Astrocyte (in vitro differentiated cells and primary cell): ENCODE measurements at places on chromosomes 1 and 21. TPM values are rescaled to one million over a fixed set of nuclear protein-coding genes. Genes with fewer than 3 reads are reported as not detected.

DNA sequence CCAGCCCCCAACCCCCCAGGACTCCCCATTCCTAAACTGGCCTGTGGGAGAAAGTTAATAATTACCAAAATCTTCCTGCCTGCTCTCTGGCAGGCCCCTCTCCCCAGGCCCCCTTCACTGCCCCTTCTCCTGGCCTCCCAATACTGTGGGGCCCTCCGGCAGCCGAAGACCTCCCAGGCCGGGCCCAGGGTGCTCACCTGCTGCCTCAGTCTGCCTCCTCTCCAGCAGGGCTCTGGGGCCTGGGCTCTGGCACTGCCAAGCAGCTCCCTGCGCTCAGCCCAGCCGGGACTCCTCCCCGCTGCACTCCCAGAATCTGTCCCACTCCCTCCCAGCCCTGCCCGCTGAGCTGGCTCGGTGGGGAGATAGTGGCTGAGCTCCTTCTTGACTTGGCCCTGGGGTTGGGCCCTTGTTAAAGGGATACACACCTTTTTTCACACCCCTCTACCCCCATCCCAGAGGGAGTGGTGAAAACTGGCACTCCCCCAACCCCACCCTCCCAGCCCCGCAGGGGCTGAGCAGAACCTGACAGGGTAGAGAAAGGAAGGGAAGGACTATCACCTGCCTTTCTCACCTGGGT lies at the start of gene S100A16:
Gene S100A16 (minus strand): TSS at position 383 of the 577 bp plus-strand sequence. CDS start 4,986 bp downstream, outside the sequence.
- DNase-seq: peak; percentile 57

- peak; percentile 35 for DNase-seq
These were observed 109.0 kb downstream of the HMGB4 start for GRCh38 chr1:33972676-33973395.

The DNALI1 gene
- total RNA-seq: 7.2 and 9.6 TPM in 2 replicates

DNA sequence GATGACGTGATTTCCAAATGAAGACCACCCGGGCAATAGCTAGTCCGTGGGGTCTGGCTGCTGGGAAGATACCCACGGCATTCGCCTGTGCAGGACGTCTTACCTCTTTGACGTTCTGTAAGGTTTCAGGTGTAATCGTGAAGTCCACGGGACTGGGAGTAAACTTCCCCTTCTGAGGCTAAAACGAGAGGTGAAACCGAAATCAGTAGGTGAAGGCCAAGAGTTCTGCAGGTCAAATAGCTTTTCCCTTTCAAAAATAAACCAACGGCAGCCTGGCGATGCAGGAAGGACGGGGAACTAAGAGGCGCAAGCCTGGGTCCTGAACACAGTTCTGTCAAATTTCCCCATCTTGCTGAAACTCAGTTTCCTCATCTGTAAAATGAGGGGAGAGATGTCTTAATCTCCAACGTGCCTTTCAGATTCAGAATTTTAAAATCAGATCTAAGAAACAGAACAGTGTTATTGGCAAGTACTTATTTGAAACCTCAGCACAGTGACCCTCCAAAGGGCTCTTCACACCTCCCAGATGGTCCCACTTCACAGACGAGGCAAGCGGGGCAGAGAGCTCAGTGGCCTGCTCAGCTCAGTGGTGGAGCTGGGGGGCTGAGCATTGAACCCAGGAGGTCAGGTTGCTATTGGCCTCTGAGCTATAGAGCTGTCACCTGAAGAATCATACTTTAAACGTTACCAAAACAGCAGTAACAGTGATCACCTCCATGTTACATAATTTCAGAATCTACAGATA lies 34.7 kb downstream of the VPS26C start:
- DNase-seq: no peak

The RGS16 gene
- 4.3 and 5.7 TPM in 2 replicates for total RNA-seq
